NCI-H774 (cell line): ENCODE measurements at places on chromosomes 2 and 18.

GRCh38 chr2:163565192-163565591, 170.6 kb downstream of the FIGN start:
- no peak for DNase-seq

DNA sequence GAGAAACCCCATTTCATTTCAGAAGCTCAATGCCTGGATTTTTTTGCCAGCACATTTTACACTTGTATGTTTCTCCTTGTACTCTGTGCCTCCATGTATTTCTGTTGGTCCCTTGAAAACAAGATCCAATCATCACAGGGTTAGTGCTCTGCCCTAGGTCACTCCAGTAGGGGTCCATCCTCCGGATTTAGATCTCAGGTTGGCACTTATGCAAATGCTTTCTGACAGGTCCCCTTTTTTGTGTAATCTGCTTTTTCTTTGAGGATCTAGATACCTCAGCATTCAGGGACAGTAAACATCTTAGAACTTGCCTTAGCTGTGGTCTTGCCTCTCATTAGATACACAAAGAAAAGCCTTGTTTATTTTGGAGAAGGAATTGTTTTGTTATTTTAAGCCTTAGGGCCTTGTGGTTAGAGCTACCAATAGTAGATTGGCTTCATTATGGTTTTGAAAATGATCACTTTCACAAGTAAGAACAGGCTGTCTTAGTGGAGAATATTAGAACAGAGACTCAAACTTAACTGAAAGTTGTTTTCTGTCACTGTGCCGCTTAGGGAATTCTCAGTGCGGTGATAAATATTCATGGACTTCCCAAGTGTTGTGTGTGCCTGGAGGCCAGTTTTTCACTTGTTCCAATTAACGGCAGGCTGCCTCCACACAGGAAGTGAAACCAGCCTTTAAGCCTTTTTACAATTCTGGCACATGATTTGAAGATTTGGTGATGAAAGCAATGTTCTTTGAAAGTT, 7.8 kb downstream of the MERTK start:
- no peak for DNase-seq

GRCh38 chr2:15920696-15921095, 19.7 kb upstream of the MYCN start:
- DNase-seq, result no peak

- DNase-seq, result no peak
Measured at GRCh38 chr2:109674894-109675534, 60.9 kb downstream of the SOWAHC start.

DNA sequence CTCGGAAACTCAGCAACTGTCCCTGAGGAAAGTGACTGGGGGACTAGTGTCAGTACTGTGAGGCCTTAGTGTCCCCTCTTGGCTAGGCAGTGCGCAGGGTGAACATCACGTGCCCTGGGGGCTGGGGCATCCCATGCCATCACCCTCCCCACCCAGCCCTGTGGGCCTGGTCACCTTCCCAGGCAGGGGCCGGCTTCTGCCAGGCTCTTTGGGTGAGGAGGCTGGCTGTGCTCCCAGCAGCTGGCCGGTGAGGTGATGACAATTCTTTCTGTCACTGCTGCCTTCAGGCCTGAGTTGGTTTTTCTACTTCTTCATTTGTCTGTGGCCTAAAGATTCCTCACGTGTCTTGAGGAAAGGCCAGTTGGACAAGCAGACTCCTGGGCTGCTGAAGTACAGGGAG, 180.8 kb downstream of the KLHL29 start:
- no peak for DNase-seq

GRCh38 chr18:68679528-68679927, 35.4 kb downstream of the TMX3 start:
- DNase-seq, result no peak

- DNase-seq, result no peak
Measured at GRCh38 chr18:61820882-61821281, 71.9 kb downstream of the RNF152 start.

- DNase-seq, result no peak
Measured at GRCh38 chr2:2930841-2931240, 446.8 kb downstream of the EIPR1 start.

GRCh38 chr18:23994361-23994902, 20.1 kb upstream of the TTC39C start:
- DNase-seq, result peak; percentile 88

DNA sequence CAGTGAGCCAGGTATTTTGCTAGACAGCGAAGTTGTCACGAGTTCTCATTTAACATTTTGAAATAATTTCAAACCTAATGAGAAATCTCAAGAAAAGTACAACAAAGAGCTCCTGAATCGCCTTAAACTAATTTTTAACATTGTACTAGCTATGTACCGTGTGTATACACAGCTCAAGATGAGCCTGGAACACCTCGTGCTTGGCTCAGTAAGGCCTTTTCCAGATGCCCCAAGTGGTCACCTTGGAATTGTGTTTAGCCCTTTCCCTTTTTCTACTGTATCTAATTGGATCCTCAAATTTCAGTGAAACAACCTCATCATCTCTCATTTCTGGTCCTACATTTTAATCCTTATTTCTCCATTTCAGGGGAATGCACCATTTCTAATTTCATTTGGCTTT, 7.2 kb downstream of the PTPN4 start:
- no peak for DNase-seq

DNA sequence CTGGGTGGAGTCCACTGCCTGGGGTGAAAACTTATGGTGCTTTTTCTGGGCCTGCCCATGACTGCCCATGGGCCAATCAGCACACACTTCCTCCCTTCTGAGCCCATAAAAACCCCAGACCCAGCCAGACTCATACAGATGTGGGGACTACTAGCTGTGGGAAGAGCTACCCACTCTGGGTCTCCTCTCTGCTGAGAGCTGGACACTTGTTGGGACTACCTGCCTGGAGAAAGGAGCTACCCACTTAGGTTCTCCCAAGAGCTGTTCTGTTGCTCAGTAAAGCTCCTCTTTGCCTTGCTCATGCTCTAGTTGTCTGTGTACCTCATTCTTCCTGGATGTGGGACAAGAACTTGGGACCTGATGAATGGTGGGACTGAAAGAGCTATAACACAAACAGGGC, 119.6 kb upstream of the SLC38A11 start:
- no peak for DNase-seq

GRCh38 chr2:99389371-99389770, 52.2 kb downstream of the EIF5B start:
- no peak for DNase-seq

- no peak for DNase-seq
Measured at GRCh38 chr2:167992278-167992677, 255.1 kb downstream of the STK39 start.

DNA sequence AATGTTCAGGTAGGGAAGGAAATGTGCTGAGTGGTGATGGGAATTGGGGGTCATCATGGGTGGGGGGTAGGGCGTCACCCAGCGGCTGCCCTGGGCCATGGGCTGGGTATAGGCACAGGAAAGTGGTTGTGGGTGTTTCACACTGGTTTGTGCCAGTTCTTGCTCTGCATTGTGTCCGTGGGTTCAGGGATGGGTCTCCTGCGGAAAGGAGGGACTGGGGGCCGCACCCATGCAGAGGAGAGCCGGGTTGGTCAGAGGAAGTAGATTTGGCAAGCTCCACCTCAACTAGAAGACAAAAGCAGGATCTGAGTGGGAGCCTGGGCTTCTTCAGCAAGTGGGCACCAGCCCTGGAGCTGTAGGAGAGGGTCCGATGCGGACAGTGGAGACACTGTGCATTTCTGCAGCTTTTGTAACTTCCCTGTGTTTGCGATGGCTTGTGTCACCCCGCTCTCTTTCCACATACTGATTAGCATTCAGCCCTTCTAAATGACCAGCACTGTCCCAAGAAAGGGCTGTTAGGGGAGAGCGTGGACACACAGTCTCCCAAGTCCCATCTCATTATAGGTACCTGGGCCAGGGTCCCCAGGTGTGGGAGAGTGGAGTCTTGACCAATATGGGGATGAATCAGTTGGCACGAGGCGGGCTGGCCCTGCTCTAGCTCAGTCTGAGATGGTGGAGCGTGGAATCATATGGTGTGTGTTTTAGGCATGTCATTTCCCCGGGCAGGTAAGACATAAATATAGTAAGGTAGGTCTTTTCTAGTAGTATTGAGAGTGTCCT, 67.2 kb downstream of the LRRFIP1 start:
- no peak for DNase-seq

DNA sequence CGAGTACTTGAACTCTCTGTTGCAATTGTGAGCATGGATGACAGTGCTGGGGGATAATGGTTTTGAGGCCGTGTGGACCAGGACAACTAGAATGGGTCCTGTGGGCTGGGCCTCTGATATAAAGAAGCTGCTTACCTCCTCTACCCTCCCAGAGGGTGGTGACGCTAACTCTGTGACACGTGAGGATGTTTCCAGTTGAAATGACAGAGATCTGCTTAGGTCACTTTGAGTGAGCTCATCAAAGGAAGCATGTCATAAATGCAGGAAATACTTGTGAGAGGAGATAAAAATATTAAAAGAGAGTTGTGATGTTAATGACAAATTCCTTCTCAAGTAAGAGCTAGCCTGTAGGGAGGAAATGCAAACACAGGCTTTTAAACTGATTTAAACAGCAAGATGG, 16.4 kb downstream of the RMC1 start:
- DNase-seq, result no peak

- no peak for DNase-seq
Measured at GRCh38 chr2:73851274-73851673, 22.5 kb downstream of the STAMBP start.

DNA sequence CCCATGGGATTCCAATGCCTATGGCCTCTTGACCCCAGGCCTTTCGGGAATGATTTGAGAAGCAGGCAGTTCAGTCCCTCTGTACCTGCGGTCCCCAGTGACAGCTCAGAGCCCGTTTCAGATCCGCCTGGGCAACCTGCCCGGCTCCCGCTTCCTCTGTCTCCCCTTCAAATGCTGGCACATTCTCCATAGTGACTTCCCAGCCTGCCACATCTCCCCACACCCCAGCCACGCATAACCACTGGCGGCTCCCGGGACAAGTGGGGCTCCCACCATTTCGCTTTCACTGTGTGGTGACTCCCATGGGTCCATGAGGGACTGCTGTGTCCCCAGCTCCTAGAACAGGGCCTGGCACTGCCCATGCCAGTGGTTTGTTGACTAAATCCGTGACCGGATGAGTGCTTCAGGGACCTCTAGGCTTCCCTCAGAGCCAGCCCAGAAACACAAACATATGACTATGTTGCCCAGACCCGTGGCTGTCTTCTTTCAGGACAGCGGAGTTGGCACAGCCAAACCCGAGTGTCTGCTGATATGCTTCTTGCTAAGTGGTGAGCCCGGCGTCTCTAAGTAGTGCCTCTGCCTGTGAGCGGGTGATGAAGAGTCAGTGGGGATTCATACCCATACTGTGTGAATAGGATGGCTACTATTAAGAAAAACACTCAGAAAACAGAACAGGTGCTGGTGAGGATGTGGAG, 91.2 kb downstream of the GLI2 start:
- no peak for DNase-seq

- no peak for DNase-seq
Measured at GRCh38 chr18:35089891-35090550, 48.8 kb downstream of the MAPRE2 start.

- DNase-seq, result no peak
Measured at GRCh38 chr2:168850846-168851245, 39.4 kb downstream of the SPC25 start.

DNA sequence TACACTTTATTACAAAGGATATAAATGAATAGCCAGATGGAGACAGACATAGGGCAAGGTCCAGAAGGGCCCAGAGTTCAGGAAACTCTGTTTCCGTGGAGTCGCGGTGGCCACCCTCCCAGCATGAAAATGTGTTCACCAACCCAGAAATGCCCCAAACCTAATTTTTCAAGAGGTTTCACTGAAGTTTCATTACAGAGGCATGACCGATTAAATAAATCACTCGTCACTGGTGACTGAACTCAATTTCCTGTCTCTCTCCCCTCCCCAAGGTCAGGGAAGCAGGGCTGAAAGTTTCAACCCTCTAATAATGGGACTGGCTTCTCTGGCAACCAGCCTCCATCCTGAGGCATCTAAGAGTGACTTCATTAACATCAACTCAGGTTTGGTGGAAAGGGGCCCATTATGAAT, 22.4 kb downstream of the USP40 start:
- DNase-seq, result no peak

- DNase-seq, result peak; percentile 41
Measured at GRCh38 chr2:224982226-224982625, 60.0 kb downstream of the DOCK10 start.

DNA sequence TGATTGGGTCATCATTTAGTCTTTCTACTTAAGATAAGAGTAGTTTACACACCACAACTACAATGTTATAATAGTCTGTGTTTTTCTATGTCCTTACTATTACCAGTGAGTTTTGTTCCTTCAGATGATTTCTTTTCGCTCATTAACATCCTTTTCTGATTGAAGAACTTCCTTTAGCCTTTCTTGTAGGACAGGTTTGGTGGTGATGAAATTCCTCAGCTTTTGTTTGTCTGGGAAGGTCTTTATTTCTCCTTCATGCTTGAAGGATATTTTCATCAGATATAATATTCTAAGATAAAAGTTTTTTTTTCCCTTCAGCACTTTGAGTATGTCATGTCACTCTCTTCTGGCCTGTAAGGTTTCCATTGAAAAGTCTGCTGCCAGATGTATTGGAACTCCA, 38.0 kb upstream of the SLC16A14 start:
- DNase-seq, result no peak

- DNase-seq, result no peak
Measured at GRCh38 chr2:219009294-219009693, 16.1 kb upstream of the CRYBA2 start.

- no peak for DNase-seq
Measured at GRCh38 chr2:238915196-238915595, 67.3 kb downstream of the TWIST2 start.

DNA sequence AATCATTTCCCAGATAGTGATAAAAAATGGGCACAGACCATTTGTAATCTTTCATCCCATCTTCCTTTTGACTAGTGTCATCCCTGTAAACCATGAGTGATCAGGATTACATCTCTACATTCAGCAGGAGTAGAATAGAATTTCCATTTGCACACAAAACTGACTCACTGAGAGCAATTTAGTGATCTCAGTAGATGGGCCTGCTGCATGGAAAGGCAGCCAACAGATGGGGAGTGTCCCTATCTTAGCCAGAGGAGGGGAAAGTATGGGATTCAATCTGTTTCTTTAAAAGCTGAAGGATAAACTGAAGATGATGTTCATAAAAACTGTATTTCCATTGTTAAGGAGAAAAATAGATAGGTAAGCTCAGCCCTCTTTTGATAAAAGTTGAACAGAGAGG, 441.7 kb downstream of the ZNF521 start:
- no peak for DNase-seq

- no peak for DNase-seq
Measured at GRCh38 chr2:218452079-218452478, 33.2 kb downstream of the VIL1 start.
